Liver (tissue), 10 donors: ENCODE measurements at places on chromosomes 2 and 18. TPM values are rescaled to one million over a fixed set of nuclear protein-coding genes. Genes with fewer than 3 reads are reported as not detected.

GRCh38 chr2:85659324-85659981, 8.5 kb downstream of the SFTPB start:
- peaks cover 6% of the 10 kb centered on the region for H3K36me3 ChIP-seq
- H3K27ac ChIP-seq = no peak overlapping the region
- no peak for DNase-seq
- no peaks in the 10 kb centered on the region for H3K4me1 ChIP-seq

Gene KCMF1
- 10.5 TPM for polyA plus RNA-seq

DNA sequence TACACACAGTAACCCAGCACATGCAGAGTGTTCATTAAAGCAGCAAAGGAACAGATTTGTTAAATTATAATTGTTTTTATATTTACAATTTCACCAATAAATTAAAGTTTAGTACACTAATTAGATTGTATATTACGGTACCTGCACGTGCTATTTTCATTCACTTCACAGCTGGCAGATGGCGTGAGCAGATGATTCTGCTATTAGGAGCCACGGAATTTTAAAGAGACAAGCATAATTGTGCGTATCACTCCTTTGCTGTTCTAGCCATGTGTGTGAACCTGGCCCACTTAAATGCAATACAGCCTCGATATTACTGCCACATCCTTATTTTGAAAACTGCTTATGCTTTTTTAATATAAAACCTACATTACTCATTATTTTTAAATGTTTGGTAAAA, 332.8 kb upstream of the SOX11 start:
- no peak for DNase-seq
- H3K4me1 ChIP-seq = no peaks in the 10 kb centered on the region
- no peak overlapping the region for H3K27ac ChIP-seq

DNA sequence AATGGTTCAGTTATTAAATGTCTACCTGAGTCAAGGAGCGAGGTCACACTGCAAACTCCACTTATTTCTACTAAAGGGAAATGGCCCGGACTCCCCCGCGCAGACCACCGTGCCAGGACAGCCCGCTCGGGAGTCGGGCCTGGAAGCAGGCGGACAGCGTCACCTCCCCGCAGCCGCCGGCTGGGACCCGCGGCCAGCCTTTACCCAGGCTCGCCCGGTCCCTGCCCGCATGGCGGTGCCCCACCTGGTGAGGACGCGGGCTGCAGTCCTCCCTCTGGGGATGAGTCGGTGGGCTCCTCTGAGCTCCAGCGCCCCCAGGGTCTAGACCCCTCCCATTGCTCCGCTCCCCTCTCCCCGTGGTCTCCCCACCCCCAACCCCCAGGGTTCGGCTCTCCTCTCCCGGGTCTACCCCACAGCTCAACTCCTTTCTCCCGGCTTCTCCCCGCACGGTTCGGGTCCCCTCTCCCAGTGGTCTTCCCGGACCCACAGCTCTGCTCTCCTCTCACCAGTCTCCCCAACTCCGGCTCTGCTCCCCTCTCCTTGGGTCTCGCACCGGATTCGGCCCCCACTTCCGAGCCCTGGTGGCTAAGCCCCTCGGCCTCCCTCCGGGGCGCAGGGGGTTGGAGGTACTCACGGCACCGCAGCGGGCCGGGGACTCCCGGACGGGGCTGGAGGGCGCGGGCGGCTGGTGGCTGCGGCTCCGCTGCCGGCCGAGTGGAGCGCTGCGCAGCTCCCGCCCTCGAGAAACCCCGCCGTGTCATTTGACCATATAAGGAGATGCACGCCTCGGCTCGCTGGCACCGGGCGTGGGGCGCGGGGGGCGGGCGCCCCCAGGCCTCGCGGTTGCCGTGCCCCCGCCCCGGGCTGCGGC, at the start of gene FHL2:
Gene FHL2, minus strand, starts transcription at position 716 of the 871 bp plus-strand sequence. CDS start 12,535 bp downstream, outside the sequence.
- H3K4me1 ChIP-seq = peaks cover 3% of the 10 kb centered on the region
- H3K4me3 ChIP-seq = peak within 1 kb of the TSS; percentile 30
- DNase-seq = peak; percentile 68
- H3K27me3 ChIP-seq = peaks cover 2% of the 10 kb centered on the region
- no peaks in the 10 kb centered on the region for H3K36me3 ChIP-seq

GRCh38 chr2:208985644-208986043, 438.2 kb upstream of the MAP2 start:
- H3K27me3 ChIP-seq = no peaks in the 10 kb centered on the region
- DNase-seq = no peak
- H3K4me1 ChIP-seq = no peaks in the 10 kb centered on the region
- H3K36me3 ChIP-seq = no peaks in the 10 kb centered on the region

GRCh38 chr2:207072571-207072970, 93.2 kb downstream of the KLF7 start:
- DNase-seq = no peak
- no peaks in the 10 kb centered on the region for H3K36me3 ChIP-seq
- H3K27ac ChIP-seq = no peak overlapping the region
- no peaks in the 10 kb centered on the region for H3K4me1 ChIP-seq

Gene ALK
- not detected for polyA plus RNA-seq

Gene CYS1
- polyA plus RNA-seq = 0.72 TPM

- no peaks in the 10 kb centered on the region for H3K4me1 ChIP-seq
- no peaks in the 10 kb centered on the region for H3K36me3 ChIP-seq
- no peaks in the 10 kb centered on the region for H3K27me3 ChIP-seq
- H3K27ac ChIP-seq = no peak overlapping the region
- DNase-seq = no peak
These were observed 333.0 kb upstream of the SLC14A2 start for GRCh38 chr18:45282101-45282812.

GRCh38 chr2:219452361-219453317, 18.0 kb downstream of the SPEG start:
- no peaks in the 10 kb centered on the region for H3K4me1 ChIP-seq
- H3K27ac ChIP-seq = no peak overlapping the region
- H3K36me3 ChIP-seq = no peaks in the 10 kb centered on the region
- DNase-seq = no peak

DNA sequence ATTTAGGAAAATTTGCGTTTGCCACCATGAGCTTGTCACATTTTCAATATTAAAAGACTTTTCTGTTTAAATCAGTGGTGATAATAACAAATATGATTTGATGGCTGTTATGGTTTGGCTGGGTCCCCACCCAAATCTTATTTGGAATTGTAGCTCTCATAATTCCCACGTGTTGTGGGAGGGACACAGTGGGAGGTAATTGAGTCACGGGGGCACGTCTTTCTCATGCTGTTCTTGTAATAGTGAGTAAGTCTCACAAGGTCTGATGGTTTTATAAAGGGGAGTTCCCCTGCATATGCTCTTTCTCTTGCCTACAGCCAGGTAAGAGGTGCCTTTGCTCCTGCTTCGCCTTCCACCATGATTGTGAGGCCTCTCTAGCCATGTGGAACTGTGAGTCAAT, 83.4 kb upstream of the RGPD4 start:
- no peak overlapping the region for H3K27ac ChIP-seq
- H3K4me1 ChIP-seq = no peaks in the 10 kb centered on the region
- H3K36me3 ChIP-seq = no peaks in the 10 kb centered on the region
- no peak overlapping the region for H3K4me3 ChIP-seq
- no peak for DNase-seq
- H3K27me3 ChIP-seq = no peaks in the 10 kb centered on the region

Gene LOXHD1
- polyA plus RNA-seq = not detected

GRCh38 chr18:49692906-49693716, 120.2 kb downstream of the ACAA2 start:
- H3K4me1 ChIP-seq = peaks cover 17% of the 10 kb centered on the region
- H3K27me3 ChIP-seq = no peaks in the 10 kb centered on the region
- no peak overlapping the region for H3K27ac ChIP-seq
- no peak for DNase-seq
- H3K36me3 ChIP-seq = no peaks in the 10 kb centered on the region
- no peak overlapping the region for H3K4me3 ChIP-seq

DNA sequence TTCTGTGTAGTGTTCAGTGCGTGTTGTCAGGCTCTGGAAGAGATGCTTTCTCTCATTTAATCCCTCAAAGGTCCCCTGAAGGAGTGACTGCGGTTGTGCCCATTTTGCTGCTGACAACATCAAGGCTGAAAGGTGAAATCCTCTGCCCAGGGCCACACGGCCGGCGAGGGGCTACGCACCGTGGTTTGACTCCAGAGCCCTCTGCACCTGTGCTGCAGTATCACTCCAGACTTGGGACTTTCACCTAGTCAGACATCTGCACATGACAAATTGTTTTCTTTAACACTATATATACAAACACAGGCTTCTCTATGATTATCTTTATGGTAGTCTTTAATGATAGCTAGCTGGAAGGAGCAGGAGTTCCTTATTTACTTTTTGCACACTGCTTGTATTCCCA, 90.2 kb downstream of the ARMC9 start:
- no peak overlapping the region for H3K4me3 ChIP-seq
- H3K4me1 ChIP-seq = no peaks in the 10 kb centered on the region
- no peak for DNase-seq

GRCh38 chr2:20106746-20107145, 55.3 kb upstream of the LAPTM4A start:
- DNase-seq = peak; percentile 65
- H3K27me3 ChIP-seq = no peaks in the 10 kb centered on the region
- peak overlapping the region; percentile 27 for H3K27ac ChIP-seq
- peaks cover 11% of the 10 kb centered on the region for H3K4me1 ChIP-seq

Gene CGREF1
- 16.1 TPM for polyA plus RNA-seq

Gene CAPN13
- 0.13 TPM for polyA plus RNA-seq

GRCh38 chr2:144233733-144234541, 286.0 kb downstream of the ZEB2 start:
- DNase-seq = no peak
- no peak overlapping the region for H3K27ac ChIP-seq
- no peak overlapping the region for H3K4me3 ChIP-seq
- no peaks in the 10 kb centered on the region for H3K36me3 ChIP-seq

GRCh38 chr2:221929259-221929658, 357.2 kb upstream of the EPHA4 start:
- H3K4me3 ChIP-seq = no peak overlapping the region
- H3K27me3 ChIP-seq = no peaks in the 10 kb centered on the region
- H3K27ac ChIP-seq = no peak overlapping the region
- no peaks in the 10 kb centered on the region for H3K4me1 ChIP-seq

Gene MYO7B
- 1.1 TPM for polyA plus RNA-seq
